ENCODE measurements at places on chromosomes 11 and 22.

- DNase-seq: no peak
These were observed 199.5 kb downstream of the AASDHPPT start for GRCh38 chr11:106276859-106277436.

DNA sequence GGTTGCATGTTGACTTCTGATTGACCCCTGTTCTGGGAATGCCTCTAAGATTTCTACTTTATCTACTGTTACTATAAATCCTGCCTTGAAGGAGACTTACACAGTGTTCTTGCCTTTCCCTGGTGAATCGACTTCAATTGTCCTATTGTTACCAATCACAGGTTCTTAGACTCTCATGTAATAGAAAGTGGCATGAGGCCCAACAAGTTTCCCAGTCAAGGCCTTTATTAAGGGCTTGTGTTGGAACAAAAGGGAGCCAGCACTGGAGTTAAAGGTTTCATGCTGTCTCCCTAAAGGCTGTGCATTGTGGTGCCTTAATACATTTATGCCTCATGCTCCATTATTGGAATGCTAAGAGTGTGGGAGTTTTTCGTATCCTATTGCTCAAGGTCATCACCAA is 23.3 kb downstream of the MS4A2 start:
- no peak for DNase-seq

DNA sequence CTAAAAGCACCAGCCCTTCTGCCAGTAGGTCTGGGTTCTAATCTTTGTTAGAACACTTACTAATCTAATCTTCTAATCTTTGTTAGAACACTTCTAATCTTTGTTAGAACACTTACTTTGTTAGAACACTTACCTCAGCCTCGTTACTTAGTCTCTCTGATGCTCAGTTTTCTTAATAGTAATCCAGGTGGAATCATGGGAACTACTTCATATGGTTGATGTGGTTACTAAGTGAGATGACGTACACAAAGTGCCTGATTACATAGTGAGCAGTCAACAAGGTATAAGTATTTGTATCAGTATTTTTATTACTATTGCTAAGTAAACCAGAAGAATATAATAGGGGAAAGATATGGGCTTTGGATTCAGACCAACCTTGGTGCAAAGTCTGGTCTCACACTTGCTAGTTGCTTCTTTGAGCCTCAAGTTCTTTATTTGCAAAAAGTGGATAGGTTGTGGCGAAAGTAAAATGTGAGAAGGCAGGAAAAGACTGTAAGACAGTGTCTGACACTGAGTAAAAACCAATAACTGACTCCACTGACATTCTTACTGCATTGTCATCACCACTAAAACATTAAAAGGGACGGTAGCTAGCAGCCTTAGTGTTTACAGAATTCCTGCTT is 83.7 kb downstream of the TRAF6 start:
- no peak for DNase-seq

DNA sequence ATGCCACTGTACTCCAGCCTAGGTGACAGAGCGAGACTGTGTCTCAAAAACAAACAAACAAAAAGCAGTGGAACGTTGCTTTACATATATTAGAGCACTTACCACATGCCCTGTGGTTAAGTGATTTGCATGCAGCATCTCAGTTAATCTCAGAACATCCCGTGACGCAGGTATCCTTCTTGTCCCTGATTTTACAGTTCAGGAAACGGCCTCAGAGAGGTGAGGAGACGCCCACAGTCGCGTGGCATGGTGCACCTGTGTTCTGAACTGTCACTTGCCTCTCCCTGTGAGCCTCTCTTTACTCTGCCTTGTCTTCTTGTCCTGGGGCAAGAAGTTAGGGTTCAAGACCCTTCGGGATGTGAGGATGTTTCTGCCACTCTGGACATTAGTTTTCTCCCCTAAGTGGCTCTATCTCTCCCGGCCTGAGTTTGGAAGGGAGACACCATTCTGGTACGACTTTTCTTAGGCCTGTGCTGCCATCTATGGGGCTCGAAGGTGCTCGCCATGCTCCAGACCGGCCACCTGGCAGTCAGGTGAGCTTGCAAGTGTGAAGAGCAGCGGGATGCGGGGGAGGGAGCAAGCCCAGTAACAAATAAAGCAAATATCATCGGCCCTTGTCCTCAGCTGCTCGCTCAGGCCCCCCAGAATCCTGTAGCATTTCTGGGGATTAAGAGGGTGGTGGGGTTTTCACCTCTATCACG is 25.6 kb downstream of the YWHAH start:
- peak; percentile 83 for DNase-seq

GRCh38 chr22:29524442-29525191 is 28.9 kb downstream of the THOC5 start:
- peak; percentile 0 for DNase-seq

DNA sequence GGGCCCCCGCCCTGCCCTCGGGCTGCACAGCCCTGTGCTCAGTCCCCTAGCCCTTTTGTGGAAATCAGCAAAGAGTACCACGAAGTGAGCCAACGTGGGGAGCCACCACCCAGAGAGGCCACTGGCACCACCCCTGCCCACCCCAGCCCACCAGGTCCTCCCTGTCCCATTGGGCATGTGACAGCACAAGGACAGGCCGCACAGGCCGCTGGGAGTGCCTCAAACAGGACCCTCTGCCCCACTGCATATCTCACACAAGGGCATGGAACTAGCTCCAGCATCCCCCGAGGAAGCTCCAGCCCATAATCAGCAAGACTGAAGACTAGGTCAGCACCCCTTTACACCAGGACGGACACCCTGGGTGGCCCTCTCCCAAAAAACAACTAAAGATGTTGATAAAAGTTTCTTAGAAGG is 29.7 kb downstream of the GNB1L start:
- no peak for DNase-seq

DNA sequence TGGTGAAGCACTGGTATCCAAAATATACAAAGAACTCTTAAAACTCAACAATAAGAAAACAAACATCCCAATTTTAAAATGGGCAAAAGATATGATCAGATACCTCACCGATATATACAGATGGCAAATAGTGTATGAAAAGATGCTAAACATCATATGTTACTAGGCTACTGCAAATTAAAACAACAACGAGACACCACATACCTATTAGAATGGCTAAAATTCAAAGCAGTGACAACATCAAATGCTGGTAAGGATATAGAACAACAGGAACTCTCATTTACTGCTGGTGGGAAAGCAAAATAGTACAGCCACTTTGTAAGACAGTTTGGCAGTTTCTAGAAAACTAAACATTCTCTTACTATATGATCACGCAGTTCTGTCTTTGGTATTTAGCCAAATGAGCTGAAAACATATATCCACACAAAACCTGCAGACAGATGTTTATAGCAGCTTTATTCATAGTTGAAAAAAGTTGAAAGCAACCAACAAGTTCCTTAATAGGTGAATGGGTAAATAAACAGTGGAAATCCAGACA is 38.5 kb downstream of the SIK3 start:
- DNase-seq: no peak

DNA sequence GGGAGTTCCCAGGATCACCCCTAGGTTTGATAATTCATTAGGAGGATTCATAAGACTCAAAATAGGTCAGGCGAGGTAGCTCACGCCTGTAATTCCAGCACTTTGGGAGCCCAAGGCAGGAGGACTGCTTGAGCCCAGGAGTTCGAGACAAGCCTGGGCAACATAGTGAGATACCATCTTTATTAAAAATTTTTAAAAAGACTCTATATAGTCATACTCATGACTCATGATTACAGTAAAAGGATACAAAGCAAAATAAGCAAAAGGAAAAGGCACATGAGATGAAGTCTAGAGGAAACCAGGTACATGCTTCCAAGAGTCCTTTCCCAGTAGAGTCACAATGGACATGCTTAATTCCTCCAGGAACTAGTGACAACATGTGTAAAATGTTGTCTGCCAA is 13.9 kb upstream of the PTS start:
- DNase-seq: no peak

DNA sequence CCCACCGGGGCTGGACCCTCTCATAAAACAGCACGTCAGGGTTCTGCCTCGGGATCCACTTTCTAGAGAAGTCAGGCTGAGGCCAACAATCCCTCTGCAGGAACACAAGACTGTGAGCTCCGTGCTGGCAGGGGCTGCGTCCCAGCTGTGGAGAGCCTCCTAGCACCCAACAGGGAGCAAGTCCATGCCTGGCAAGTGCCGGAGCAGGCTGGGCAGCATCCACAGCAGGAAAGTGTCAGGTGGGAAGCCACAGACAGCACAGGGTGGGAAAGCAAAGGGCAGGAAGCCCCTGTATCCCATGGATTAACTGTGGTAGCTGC is 682.3 kb downstream of the TBC1D22A start:
- DNase-seq: no peak

All from NCI-H1105 treated with DMSO at 0.1 percent for 48 hours (cell line).